ENCODE measurements at places on chromosomes 13 and 19.

DNA sequence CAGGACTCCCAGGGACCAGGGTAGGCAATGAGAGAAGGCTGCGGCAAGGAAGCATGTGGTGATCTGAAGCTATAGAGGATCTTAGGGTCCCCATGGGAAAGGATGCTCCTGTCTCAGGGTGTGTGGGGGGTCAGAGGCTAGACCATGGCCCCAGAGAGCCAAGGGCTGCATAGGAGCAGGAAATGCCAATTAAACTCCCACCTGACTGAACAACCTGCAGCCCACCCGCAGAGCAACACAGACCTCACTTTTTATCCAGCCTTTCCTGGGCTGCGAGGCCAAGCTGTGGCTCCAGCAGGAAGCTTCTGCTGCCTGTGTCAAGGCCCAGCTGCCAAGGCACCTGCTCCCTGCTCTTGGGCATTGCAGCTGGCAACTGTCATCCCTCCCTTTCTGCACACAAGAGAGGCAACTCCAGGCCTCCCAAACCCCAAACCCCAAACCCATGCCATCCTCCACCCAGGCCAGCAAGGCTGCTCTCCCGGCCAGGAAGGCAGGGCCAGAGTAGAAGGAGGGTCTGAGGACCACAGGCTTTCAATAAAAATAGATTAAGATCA, 290.1 kb downstream of the FOXO1 start:
- no peak for DNase-seq

- no peak for DNase-seq
These were observed 368 bp downstream of the KCNC3 start for GRCh38 chr19:50328873-50329145.

- DNase-seq: no peak
These were observed 31.1 kb upstream of the CYP2S1 start for GRCh38 chr19:41161903-41162302.

GRCh38 chr19:53978975-53979801, 12.2 kb upstream of the CACNG6 start:
- no peak for DNase-seq

DNA sequence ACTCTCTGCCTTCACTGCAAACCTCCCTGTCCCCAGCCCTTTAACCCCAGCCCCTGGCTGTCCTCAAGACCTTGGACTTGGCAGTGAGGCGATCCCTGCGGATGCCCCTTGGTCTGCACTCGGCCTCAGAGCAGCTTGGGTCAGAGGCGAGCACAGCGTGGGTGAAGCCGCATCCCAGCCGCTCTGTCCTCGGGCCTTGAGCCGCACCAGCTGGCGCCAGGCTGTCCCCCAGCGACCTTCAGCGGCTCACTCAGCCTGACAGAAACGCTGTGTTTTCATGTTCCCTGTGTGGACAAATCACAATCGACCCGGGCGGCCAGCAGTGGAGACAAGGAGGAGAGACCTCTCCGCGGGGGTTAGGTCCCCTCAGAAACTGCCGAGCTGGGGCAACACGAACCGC, 52.0 kb downstream of the GNG7 start:
- no peak for DNase-seq

- DNase-seq: no peak
These were observed 29.4 kb downstream of the ERCC5 start for GRCh38 chr13:102875256-102875655.

GRCh38 chr13:58852076-58852475, 1220.5 kb downstream of the PCDH17 start:
- DNase-seq: no peak

Measured in CD14-positive monocyte (primary cell).